ENCODE measurements at places on chromosomes 4 and X.

DNA sequence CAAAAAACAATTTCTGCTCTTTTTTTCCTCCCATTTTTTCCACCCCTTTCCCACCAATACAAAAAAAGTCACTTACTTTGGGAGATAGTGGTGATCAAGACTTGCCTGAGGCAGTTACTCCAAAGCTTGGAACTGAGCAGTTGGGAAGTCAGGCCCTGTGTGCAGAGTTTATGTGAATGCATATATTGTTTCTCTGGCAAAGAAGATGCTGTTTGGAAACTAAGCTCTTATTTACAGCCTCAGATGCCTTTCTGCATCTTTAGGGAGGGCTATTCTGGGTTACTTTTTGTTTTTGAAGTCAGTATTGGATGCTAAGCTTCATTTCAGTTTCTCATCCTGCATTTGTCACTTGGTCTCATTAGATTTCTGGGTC, 136.3 kb downstream of the ZNF330 start:
- DNase-seq = no peak

DNA sequence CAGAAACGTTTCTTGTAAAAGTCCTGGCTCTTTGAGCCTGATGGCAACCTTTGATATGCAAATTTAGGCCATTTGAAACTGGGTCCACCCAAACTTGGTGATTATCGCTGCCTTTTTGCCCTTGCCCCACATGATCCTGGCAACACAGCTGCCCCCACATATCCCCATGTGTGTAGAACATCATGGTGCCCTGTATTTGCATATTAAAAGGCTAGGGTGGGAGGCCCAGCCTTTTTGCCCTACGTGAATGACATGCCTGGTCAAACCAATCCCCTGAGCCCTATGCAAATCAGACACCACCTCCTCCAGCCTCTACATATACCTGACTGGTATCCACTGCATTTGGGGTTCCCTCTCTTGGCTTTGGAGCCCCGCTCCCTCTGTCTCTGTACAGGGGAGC, 202.4 kb downstream of the MAB21L2 start:
- no peak for DNase-seq

GRCh38 chr4:186724058-186724863, 605 bp upstream of the FAT1 start:
- DNase-seq = no peak

- peak; percentile 79 for DNase-seq
Observed at GRCh38 chr4:102761906-102762305, 1.1 kb upstream of the MANBA start.

All from WERI-Rb-1 (cell line).